ENCODE measurements at places on chromosomes 3 and 15. TPM values are rescaled to one million over a fixed set of nuclear protein-coding genes. Genes with fewer than 3 reads are reported as not detected.

ARRDC4 gene
- total RNA-seq = 25.6 TPM

GNAT1 gene
- not detected for total RNA-seq

RPL39L gene
- total RNA-seq = 54.3 TPM

GCSAM gene
- not detected for total RNA-seq

MRPL3 gene
- 124 TPM for total RNA-seq

CFAP91 gene
- 0.36 TPM for total RNA-seq

THBS1 gene
- total RNA-seq = 166 TPM

APEH gene
- total RNA-seq = 161 TPM

ZNF592 gene
- 11.3 TPM for total RNA-seq

ADGRG7 gene
- not detected for total RNA-seq

LRRC49 gene
- total RNA-seq = 2.8 TPM

SAMD7 gene
- not detected for total RNA-seq

C15orf62 gene
- total RNA-seq = not detected

CHST2 gene
- total RNA-seq = 24.7 TPM

MCTP2 gene
- total RNA-seq = 13.8 TPM

POPDC2 gene
- total RNA-seq = 0.31 TPM

USP13 gene
- 14.8 TPM for total RNA-seq

KNG1 gene
- not detected for total RNA-seq

P2RY12 gene
- total RNA-seq = 2.9 TPM

MUC20 gene
- 1.3 TPM for total RNA-seq

GABRR3 gene
- total RNA-seq = not detected

ITGA11 gene
- total RNA-seq = 0.34 TPM

UROC1 gene
- not detected for total RNA-seq

RTP3 gene
- total RNA-seq = not detected

KLHL40 gene
- total RNA-seq = not detected

TAGLN3 gene
- 0.31 TPM for total RNA-seq

Data from melanocyte of skin (primary cell).